ENCODE measurements at places on chromosomes 6 and 20.

- DNase-seq = no peak
Observed at GRCh38 chr6:91476000-91476399, 889.1 kb upstream of the MAP3K7 start.

DNA sequence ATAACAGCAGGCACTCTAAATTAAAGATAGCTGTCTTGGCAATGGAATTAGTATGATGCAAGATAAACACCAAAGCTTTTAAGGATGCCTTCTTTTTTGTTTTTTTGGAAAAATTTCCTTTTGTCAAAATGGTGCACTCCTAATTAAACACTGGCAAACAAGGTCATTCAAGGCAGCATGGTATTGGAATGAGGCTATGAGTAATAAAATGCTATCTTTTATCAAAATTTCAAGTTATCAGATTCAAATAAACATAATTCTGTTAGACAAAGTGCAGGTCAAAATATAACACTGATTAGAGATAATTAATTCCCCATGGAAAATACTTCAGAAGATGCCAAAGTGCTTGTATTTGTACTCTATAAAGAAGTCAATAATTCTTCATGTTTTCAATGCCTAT lies 514.1 kb downstream of the TENT5A start:
- DNase-seq = no peak

DNA sequence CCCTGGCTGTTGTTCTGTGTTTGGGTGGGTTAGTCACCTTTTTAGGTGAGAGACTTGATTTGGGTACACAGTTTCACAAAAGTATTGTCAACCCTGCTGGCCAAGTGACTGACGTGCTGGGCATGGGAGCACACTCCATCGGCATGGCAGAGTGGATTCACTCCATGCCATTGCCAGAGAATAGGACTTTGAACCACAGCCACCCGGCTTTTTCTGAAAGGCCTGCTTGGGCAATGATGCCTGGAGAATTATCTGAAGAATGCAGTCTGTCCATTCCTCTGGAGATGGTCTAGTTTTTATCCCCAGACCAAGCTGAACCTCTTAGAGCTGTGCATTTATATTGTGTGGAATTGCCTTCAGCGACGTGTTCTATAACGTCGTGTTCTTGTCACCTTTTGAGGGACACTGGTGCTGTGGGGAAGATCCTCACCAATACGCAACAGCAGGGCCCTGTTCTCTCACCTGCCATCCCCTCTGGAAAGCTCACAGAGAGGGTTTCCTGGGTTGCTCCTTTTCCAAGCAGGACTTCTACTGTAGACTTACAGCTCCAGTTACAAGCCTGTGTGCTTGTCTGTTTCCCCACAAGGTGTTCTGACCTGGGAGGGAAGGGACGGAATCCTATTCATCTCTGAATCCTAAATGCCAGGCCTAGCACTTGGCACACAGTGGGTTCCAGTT lies 183.4 kb upstream of the AKAP12 start:
- no peak for DNase-seq

GRCh38 chr6:143401068-143401446 lies 49.4 kb downstream of the ADAT2 start:
- DNase-seq = no peak

- no peak for DNase-seq
Observed at GRCh38 chr20:35462351-35462750, 7.0 kb downstream of the CEP250 start.

- DNase-seq = no peak
Observed at GRCh38 chr6:121260651-121261102, 73.6 kb downstream of the TBC1D32 start.

DNA sequence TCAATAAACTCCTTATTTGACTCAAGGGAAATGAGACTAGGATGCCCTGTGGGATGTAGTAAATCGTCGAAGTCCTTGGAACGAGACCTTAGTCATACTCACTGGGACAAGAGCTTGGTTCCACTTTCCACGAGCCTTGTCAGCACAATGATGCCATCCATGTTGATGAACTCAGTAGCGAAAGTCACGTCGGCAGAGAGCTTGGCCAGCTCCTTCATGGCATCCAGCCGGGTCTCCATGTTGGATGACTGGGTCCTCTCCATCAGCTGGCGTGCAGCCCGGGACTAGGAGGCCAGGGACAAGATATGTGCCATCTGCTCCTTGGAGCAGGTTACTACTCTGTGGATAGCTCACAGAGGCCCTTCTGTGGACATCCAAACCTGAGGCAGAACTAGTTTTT lies 17.5 kb downstream of the ELMO2 start:
- DNase-seq = peak; percentile 52
